ENCODE measurements at places on chromosomes 7 and 10.

DNA sequence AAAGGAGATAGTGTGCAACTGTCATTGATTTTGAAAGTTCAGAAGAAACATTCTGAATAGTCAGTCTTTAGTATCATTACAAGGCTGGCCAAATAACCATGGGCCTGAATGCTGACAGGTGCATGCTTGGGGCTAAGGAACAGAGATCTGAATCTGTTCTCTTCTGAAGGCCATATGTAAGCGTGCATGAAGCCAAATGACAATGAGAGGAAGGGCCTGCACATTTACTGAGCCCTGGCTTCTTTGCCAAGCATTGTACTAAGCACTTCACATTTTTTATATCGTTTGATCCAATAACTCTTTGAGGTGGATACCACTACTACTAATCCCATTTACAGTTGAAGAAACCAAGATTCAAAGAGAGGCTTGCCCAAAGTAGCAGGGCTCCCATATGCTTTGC lies 22.5 kb upstream of the TIAL1 start:
- DNase-seq, result no peak

DNA sequence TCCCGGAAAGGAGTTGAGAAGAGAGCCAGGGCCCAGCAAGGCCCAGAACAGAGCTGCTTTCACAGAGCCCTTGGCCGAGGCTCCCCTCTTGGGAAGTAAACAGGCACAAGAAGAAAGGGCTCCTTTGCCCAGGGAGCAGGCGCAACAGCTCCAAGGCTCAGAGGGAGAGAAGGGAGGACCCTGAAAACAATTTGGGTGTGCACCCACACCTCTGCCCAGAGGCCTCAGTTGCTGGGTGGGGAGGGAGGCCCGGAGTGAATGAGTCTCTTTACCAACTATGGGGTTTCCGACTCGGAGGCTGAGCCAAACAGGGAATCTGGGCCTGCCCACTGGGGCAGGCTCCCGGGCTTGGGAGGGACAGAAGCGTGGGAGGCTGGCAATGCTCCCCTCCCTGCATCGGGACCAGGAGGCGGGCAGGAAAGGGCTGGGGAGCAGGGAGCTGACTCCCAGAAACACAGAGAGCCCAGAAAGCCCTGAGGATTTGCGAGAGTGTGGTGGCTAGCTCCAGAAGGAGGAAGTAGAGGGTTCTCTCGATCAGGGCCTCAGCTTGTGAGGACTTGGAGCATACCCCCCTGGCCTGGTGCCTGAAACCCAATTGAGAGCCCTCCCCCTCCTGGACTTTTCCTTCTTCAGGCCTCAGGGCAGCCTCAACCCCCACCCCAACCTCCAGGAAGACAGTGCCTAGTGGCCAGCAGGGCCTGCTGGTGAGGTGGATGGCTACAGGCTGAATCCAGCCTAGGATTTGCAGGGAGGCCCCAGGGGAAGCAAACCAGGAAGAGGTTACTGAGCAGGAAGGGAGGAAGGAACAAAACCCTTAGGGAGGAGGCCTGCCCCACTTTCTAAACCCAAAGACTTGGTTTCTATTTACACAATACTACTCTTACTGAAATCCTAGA lies 6.2 kb downstream of the C10orf105 start:
- no peak for DNase-seq

DNA sequence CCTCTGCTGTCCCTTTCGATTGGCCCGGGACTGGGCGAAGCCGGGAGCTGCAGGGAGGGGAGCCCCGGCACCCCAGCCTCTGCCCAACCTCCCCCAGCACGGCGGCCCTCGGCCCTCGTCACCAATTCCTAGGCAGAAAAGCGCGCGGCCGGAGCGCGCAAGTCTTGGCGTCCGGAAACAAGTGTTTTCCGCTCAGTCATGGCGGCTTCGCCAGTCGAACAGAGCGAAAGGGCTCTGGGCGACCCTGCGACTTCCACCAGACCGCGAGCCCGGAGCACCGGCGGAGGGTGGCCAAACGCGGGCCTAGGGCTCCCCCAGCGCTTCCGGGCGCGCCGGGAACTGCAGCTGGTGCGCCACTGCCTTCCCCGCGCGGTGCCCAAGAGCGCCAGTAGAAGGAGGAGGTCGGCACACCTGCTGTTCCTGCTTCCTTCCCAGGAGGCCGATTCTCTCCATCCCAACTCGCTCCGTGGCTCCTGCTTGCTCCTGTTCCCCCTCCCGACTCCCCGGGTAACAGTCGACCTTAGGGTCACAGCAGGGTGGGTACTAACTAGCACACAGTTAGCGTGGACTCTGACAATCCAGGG lies 729.9 kb downstream of the ZWINT start:
- peak; percentile 64 for DNase-seq

- DNase-seq, result no peak
Measured at GRCh38 chr7:128681794-128682537, 9.9 kb downstream of the GARIN1A start.

DNA sequence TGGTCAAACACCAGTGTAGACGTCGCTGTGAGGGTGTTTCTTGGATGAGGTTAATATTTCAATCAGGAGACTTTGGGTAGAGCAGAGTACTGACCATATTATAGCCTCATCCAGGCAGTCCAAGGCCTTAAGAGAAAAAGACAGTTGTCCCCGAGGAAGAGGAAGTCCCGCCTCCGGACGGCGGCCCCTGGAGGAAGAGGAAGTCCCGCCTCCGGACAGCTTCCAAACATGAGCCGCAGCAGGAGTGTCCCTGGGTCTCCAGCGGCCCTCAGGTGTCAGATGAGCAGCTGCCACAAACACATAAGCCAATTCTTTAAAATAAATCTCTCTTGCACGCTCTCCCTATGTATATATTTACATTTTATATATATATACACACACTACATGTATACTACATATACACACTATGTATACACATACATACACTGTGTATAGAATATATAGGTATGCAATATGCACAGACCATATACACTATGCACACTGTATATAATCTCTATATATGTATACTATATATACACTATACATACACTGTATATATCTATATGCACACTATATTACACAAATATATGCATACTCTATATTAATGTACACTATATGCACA lies 37.5 kb downstream of the PWWP2B start:
- DNase-seq, result no peak

GRCh38 chr10:75396631-75397495 lies 4.7 kb downstream of the ZNF503 start:
- no peak for DNase-seq

DNA sequence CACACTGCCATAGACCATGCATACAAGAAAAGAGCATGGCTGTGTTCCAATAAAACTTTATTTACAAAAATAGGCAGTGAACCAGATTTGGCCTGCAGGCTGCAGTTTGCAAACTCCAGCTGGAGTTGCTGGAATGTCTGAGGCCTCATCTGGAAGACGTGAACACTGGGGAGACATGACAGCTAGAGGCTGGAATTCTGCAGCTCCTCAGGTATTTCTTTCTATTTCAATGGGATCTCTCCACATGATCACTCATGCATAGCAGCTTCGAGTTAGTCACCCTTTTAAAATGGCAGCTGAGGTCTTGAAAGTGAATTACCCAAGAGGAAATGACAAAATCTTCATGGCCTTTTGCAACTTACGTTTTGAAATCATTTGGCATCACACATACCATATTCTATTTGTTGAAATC lies 52.6 kb upstream of the BET1 start:
- DNase-seq, result no peak

GRCh38 chr10:113651898-113652297 lies 11.9 kb downstream of the NRAP start:
- DNase-seq, result no peak

DNA sequence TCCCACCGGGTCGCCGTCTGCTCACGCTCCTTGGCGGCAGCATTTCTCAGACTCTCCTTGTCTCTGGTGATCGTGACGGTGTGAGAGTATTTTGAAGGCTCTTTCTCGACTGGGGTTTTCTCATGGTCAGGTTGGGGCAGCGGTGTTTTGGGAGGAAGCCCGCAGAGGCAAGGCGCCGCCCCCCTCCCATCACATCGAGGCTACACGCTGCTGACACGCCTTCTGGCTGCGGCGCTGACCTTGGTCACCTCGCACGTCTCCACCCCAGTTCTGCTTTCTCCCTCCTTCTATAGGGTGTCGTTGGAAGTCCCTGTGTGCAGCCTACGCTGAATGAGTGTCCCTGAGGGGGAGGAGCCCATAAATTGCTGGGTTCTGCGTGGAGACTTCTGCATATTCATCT lies 55.2 kb downstream of the GLRX3 start:
- DNase-seq, result no peak

GRCh38 chr7:98771941-98772603 lies 97.7 kb downstream of the TMEM130 start:
- peak; percentile 72 for DNase-seq

DNA sequence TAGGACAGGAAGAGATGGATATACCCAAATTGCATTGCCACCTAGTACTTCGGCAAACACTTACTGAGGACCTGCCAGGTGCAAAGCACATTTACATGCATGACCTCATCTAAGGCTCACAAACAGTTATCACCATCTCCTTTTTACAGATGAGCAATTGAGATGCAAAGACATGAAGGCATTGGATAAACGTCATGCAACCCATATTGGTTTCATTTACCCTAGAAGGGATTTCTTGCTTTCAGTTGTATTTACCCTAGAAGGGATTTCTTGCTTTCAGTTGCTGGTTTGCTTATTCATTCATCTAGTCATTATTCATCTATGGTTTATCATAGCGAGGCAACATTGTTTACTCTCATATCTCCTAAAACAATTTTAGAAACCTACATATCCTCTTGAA lies 52.2 kb downstream of the STEAP1B start:
- no peak for DNase-seq

DNA sequence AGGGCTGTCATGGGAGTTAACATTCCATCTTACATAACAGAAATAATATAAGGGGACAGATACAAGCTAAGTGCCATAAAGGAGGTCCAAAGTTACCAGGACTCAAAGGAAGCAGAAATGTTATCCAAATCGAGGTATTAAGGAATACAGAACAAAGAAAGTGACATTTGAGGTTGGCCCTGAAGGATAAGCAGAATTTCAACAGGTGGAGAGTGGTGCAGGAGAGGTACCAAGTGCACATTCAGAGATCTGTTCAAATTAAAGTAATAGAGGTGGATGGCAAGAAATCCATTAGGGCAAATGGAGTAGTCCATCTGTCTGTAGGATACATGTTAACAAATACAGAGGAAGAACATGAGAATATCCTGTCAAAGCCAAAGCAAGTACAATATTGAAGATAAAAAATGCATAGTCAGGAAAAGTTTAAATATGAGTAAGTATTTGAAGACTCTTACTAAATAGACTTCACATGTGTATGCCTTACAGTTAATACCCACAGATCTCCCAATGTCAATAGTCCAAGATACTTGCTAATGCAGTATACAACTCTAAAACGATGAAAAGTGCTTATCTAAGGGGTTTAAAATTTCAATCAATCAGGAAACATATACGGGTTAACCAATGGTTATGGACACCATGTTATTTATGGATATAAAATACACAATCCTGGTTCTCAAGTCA lies 10.0 kb downstream of the CDK6 start:
- no peak for DNase-seq

DNA sequence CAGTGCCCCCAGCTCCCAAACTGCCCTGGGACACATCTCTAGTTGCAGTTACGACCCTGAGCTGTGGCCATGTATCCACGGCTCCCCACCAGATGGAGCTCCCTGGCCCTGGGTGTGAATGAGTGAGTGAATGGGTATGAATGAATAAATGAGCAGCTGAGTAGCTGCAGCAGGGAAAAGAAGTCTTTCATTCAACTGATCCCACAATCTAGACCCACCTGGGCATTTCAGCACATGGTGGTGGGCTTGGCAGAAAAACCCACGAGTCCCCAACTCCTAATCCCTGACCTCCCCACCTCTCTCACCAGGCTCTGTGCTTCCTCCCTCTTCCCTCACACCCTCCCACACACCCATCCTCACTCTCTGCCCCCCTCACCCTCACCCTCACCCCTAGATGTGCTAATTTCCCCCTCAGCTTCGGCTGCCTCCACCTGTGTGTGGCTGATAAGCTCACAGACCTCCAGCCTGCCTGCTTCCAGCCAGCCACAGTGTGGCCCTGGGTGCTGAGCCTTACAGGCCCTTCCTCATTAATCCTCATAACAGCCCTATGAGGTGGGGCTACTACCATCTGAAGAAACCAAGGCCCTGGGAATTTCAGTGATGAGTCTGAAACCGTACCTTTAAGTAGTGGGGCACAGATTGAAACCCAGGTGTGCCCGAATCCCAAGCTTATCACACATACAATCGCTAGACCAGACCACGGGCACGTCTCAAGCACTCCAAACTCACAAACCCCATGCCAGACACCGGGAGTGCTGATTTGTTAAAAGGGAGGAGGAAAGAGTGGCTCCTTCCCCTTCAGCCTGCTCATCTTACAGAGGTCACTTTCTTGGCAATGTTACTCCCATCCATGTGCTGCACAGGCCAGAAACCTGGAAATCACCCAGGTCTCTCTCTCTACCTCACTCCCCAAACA lies 2.2 kb upstream of the ATP6V1F start:
- no peak for DNase-seq

DNA sequence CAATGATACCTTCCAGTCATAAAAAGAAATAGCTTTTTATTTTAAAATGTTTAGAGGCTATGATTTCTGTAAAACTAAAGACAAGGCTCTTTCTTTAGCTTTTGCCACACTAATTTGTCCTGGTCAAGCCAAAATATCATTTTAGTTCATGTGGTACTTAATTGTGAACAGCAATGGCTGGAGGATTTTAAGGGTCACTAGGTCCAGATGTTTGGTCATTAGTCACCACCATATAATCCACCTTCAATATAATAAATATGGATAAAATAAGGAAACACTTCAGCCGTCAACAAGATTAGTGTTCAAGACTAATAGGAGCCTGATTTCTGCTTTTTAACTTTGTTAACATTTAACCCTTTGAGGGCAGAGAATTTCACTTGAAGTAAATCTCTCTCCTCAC lies 50.0 kb upstream of the HGF start:
- DNase-seq, result no peak

- no peak for DNase-seq
Measured at GRCh38 chr7:4612237-4612636, 69.9 kb upstream of the FOXK1 start.

- DNase-seq, result no peak
Measured at GRCh38 chr10:16592378-16592777, 70.7 kb upstream of the C1QL3 start.

DNA sequence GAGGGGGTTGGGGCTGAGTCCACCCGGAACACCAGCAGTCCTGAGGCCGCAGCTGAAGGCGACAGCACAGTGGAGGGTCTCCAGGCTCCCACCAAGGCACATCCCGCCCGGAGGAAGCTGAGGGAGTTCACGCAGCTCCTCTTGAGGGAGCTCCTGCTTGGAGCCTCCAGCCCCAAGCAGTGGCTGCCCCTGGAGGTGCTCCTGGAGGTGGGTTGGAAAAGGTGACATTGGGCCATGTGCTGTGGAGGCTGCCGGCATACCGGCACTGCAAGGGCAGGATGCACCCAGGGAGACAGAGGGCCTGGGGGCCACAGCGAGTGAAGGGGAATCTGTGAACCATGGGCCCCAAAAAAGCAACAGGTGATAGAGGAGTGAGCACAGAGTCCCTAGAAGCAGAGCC lies 119.4 kb downstream of the LRRC18 start:
- DNase-seq, result no peak
